ENCODE measurements at places on chromosomes 4 and X. TPM values are rescaled to one million over a fixed set of nuclear protein-coding genes. Genes with fewer than 3 reads are reported as not detected.

DNA sequence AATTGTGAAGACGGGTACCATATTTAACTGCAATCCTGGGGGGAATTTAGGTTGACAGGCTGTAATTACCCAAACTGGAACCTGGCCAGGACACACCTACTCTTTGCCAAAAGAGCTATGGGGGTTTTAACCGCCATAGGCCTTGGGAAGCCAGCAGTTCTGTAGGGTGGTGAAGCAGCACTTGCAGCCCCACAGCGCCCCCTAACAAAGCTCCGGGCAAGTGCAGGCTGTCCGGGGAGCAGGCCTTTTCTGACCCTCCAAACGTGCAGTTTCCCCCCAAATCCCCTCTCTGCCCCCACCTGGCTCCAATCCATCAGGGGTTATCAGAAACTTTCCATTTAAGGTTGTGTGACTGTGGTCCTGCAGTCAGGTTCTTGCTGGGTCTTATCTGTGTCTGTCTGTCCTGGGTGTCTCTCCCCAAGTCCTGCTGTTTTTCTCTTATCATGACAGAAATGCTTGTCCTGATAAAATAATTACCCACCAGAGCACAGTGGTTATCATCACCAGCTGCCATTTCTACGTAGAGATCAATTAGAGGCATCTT is 350.9 kb downstream of the MID1IP1 start:
- peak; percentile 20 for DNase-seq

- DNase-seq, result no peak
Observed at GRCh38 chr4:1405636-1406393, 427 bp downstream of the NKX1-1 start.

- DNase-seq, result no peak
Observed at GRCh38 chr4:155419266-155419665, 42.5 kb upstream of the MAP9 start.

DNA sequence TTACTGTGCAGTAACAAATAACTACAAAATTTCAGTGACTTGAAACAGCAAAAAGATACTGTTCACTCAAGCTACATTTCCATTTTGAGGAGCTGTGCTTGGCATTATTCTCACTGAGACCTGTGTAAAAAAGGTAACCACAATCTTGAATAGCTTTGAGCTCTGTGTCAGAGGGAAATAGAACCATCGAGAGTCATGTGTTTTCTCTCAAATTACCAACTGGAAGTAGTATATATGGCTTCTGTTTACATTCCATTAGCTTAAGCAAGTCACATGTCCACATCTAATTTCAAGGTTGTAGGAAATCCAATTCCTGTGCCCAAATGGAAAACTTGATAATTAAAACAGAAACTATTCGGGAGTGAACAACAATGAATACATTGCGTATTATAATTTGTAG is 82.9 kb upstream of the BANK1 start:
- DNase-seq, result no peak

GRCh38 chr4:41057467-41057866 is 156.9 kb downstream of the APBB2 start:
- DNase-seq, result no peak

DNA sequence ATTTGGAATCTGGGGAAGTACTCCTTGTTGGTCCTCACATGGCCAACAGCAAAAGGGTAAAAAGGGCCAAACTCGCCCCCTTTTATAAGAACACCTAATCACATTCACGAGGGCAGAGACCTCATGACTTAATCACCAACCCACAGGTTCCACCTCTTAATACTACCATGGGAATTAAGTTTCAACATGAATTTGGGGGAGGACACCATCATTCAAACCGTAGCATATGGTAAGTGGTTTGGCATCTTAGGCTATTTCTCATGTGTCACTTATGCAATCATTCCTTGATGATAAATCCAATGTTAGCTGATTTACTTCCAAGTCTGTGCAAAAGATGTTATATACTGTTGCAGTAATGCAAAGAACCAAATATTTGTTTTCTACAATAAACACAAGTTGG is 302.9 kb upstream of the FAM241A start:
- DNase-seq, result no peak

Gene KCND1
- total RNA-seq, result 6.5 TPM

Gene ZCCHC18
- total RNA-seq, result 1.0 TPM

Gene IL3RA
- 3.8 TPM for total RNA-seq
